A549 treated with RU486 at 1 μM for 4 hours (cell line): ENCODE measurements at places on chromosomes 3 and 15. TPM values are rescaled to one million over a fixed set of nuclear protein-coding genes. Genes with fewer than 3 reads are reported as not detected.

SLC12A8 gene
- 0.87 to 1.6 TPM (median 1.4 TPM) in 5 replicates for total RNA-seq

C3orf52 gene
- total RNA-seq: 10.3 to 16.3 TPM (median 14.1 TPM) in 5 replicates

PAQR9 gene
- 2.6 to 4.3 TPM (median 3.7 TPM) in 5 replicates for total RNA-seq

ADAMTS7 gene
- 2.5 to 4.7 TPM (median 3.6 TPM) in 5 replicates for total RNA-seq

GRAMD1C gene
- total RNA-seq: 0.23 to 1.2 TPM (median 0.31 TPM) in 4 of 5 replicates, not detected in the other

NEK10 gene
- 0.65 to 1.2 TPM (median 1.1 TPM) in 5 replicates for total RNA-seq
